ENCODE measurements at places on chromosomes 1 and 21. TPM values are rescaled to one million over a fixed set of nuclear protein-coding genes. Genes with fewer than 3 reads are reported as not detected.
A peak's percentile ranks its signal among the peaks of the same experiment; 100 is the strongest.

PLA2G2D gene
- not detected for polyA plus RNA-seq

- no peak for DNase-seq
Observed at GRCh38 chr21:45821998-45822397, 159.6 kb upstream of the COL6A1 start.

GRCh38 chr1:99737016-99737415 lies 29.4 kb downstream of the FRRS1 start:
- peak; percentile 28 for DNase-seq

DNA sequence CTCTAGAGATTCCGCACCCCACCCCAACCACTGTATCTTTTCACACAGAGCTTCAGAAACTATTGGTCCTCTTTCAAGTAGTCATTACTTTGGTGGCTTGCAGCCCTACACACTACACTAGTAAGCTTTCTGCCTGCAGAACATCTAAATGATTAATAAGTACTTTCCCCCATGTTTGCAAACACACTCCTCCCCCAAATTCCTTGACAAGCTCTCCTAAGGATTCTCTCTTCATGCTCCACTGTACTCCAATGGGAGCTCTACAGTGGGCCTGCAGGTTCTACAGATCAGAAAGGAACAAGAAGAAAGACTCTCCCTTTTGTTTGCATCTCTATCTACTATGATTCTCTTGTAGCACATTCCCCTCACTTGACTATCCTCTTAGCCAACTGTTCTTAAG lies 16.3 kb upstream of the NUF2 start:
- no peak for DNase-seq

Data from hindlimb muscle (tissue), 1 donor.